ENCODE measurements at places on chromosomes 12 and 14. TPM values are rescaled to one million over a fixed set of nuclear protein-coding genes. Genes with fewer than 3 reads are reported as not detected.

- no peak for DNase-seq
These were observed 23.8 kb upstream of the LRTM2 start for GRCh38 chr12:1796515-1797010.

DNA sequence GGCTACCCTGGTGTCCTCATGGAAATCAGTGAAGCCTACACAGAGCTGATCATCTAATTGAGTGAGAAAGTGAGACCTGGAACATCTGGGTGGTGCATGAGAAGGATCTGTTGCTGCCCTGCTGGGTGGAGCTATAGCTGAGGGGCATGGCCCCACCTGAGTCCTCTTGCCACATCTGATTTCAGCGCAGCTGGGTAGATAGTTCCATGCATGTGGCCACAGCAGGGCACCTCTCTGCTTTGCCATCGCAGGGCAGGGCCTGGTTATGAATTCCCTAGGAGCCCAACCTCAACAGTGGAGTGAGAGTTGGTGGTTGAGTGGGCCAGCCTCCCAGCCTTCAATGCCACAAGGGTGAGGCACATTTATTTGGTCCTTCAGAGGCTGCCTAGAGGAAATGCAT lies 407.8 kb downstream of the BCL11B start:
- DNase-seq = no peak

MLEC gene
- 124 TPM for total RNA-seq

DPF3 gene
- 3.0 TPM for total RNA-seq

PLEKHG7 gene
- not detected for total RNA-seq

GRCh38 chr12:6828781-6829535 lies 751 bp downstream of the P3H3 start:
- DNase-seq = peak; percentile 52

DNA sequence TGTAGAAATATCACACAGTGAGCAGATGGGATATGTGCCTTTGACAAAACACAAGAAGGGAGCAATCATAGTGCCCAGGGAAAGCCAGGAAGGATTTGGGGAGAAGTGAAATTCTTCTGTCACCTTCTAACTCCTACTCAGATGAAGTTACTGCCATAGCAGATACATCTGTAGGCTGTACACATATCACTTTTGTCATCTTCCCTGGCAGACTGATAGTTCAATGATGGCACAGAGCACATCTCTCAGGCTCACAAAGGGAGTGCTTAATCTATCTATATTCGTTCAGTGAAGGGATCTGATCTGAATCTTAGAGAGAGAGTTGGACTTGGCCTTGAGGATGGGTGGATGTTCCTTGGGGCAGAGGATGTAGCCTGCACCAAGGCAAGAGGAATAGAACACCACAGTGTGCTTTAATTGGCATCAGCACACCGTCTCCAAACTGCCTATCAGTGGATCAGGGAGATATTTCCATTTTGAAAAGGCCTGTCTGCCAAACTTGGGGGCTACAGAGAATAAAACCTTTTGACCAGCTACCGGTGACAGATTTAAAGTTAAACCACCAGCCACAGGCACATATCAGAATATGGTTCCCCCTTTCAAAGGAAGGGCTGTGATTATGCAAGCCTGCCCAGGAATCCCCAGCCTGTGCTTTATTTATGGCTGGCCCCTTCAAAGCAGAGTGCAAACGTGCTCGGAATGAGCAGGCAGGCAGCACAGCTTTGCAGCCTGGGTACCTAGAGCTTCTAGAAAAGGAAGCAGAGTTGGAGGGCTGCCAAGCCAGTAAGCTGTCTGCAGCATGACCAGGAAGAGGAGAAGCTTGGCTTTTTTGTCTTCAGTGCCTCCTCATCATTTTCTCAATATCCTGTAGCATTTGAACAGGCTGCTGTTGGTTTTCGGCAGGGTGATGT lies 165.5 kb upstream of the DYRK2 start:
- no peak for DNase-seq

TEX52 gene
- not detected for total RNA-seq

POTEG gene
- not detected for total RNA-seq

GRCh38 chr12:5305886-5306545 lies 125.9 kb upstream of the NTF3 start:
- no peak for DNase-seq

FGF23 gene
- total RNA-seq = not detected

DNA sequence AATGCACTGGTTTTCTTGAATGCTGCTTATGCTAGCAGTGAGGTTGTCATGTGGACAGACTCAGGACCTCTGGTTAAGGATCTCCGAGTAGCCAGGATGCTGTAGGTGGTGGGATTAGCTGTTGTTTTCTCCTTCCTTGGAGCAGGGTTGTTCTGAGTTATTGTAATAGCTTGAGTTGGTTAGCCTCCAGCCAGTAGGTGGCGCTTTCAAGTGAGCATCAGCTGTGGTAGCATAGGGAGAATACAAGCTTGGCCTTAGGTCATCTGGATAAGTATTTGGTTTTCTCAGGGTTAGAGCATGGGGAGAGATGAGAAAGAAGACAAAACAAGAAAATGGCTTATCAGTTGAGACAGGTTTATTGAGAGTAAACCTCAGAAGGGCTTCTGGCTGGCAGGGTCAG lies 299.7 kb upstream of the FBXO33 start:
- no peak for DNase-seq

GRCh38 chr14:75141967-75142366 lies 15.1 kb upstream of the NEK9 start:
- peak; percentile 18 for DNase-seq

DNA sequence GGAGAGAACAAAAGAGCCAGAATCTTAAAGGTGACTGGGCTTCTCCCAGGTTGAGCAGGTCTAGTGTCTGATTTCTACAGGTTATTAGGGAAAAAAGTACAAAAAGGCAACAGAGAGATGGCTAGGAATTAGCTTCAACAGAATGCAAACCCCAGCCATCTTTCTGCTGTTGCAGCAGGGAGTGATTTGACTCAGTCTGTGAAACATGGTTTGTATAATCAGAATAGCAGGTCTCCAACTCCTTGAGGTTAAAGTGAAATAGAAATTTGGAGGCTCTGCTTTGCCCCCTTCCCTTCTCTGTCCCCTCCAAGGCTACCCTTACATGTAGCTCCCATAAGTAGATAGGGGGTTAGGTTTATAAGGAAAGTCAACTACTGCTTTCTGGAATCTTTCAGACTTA lies 105.8 kb downstream of the AKAP6 start:
- DNase-seq = no peak

DNA sequence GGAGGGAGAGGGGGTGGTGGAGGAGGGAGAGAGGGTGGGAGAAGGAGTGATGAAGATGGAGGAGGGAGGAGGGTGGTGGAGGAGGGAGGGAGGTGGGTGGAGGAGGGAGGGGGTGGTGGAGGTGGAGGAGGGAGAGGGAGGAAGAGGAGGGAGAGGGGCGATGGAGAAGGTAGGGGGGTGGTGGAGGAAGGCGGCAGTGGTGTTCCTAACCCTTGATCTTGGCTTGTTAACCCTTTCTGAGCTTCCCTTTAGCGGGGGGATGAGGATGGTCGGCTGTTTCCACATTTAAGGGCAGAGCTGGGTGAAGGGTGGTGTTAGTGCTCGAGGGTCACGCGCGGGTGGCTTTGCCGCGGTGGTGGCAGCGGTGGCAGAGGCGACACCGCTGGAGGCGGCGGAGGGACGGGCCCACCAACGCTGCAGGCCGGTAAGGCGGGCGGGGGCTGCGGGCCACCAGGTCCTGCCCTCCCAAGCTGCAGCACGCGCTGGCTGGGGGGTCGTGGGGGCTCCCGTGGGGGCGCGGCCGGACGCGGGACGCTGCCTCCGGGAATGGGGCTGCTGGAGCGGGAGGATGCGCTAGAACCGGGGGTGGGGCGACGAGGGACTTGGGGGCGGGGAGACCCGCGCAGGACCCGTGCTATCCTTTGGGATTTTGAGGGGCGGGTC lies 156.3 kb downstream of the PTPN11 start:
- no peak for DNase-seq

GRIP1 gene
- 36.2 TPM for total RNA-seq

GRCh38 chr14:93059917-93060545 lies 55.7 kb downstream of the ITPK1 start:
- no peak for DNase-seq

RNASE2 gene
- total RNA-seq = not detected

GRCh38 chr14:91396013-91396660 lies 21.5 kb downstream of the CCDC88C start:
- no peak for DNase-seq

ZC2HC1C gene
- 1.6 TPM for total RNA-seq

MARCHF9 gene
- total RNA-seq = 2.3 TPM

OAS2 gene
- 0.41 TPM for total RNA-seq

DNA sequence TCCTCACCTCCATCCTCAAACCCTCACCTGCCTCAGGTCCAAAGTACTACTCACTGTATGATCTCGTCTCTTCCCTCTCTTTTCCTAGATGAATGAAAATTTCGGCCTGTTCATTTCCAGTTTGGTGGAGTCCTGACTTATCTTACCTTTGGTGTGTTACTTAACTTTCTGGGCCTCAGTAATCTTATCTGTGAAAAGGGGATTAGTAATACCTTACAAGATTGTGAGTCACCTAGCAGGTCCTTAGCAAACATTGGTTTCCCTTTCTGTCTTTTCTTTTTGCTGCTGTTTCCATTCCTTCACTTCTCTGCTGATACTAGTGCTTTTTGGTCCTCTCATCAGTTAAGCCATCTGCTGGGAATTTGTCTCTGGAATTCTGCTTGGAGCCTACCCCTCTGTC lies 52.8 kb downstream of the AKAP6 start:
- DNase-seq = no peak

STAC3 gene
- total RNA-seq = 3.3 TPM

DNA sequence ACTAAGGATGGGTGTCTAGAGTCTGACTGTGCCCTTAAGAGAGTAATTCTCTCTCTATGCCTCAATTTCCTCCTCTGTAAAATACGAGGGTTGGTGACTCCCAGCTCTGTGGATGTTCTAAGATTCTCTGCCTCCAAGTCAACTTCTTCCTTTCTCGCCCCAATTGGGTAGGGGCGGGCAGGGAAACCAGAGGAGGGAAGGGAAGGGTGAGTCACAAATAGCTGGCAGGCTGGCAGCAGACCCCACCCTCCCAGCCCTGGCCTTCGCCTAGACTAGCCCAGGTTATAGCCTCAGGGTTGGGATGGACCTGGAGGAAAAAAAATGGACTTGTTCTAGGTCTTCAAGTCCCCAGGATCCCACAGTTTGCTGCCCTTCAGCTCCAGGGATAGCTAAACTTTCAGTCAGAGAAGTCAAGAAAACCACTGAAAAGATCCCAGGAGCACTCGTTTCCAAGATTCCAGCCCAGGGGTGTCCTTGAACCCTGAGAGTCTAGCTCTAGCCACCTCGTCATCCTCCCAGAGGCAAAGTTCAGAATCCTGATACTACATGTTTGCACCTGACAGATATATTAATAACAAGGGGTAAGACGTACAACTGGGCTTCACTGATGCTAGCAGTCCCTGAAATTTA lies 2.3 kb downstream of the DGKA start:
- DNase-seq = no peak

DNA sequence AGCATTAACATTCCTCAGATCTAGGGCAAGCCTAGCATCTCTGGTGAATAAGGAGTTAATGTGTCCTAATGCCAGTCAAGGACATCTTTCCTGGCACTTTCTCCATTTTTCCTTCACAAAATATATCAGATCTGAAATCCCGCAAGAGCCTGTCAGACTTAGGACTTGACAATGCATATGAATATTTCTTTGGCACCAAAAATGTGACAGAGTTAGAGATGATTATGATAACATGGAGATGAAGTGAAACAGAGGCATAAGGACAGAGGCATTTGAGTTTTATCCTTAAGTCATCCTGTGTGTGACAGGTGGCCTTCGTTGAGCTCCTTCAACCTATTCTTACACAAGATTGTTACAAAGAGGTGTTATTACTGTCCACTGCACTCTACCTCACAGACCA lies 388.0 kb downstream of the EMP1 start:
- DNase-seq = no peak

LHX5 gene
- not detected for total RNA-seq

AKAP5 gene
- 6.1 TPM for total RNA-seq
